Pancreas (tissue), 10 donors: ENCODE measurements at places on chromosomes 11 and 22. TPM values are rescaled to one million over a fixed set of nuclear protein-coding genes. Genes with fewer than 3 reads are reported as not detected.

The UPB1 gene
- 0.17 TPM for total RNA-seq

The NOX4 gene
- 0.32 TPM for total RNA-seq

The KRTAP5-7 gene
- not detected for total RNA-seq

The OR8G5 gene
- not detected for total RNA-seq

The TSGA10IP gene
- total RNA-seq, result not detected

The OR8H1 gene
- total RNA-seq, result not detected

The PRR5 gene
- 9.0 TPM for total RNA-seq

The ASPHD2 gene
- 0.67 TPM for total RNA-seq

The IGSF22 gene
- 0.46 TPM for total RNA-seq

The NXPE2 gene
- total RNA-seq, result not detected

The CARD10 gene
- 10.0 TPM for total RNA-seq

The OR2AG2 gene
- 0.14 TPM for total RNA-seq

The USH1C gene
- 7.4 TPM for total RNA-seq

GRCh38 chr22:44941207-44941606, 68.6 kb downstream of the PHF21B start:
- no peak for DNase-seq

GRCh38 chr22:38984224-38984623, 2.1 kb downstream of the APOBEC3B start:
- no peak for DNase-seq

DNA sequence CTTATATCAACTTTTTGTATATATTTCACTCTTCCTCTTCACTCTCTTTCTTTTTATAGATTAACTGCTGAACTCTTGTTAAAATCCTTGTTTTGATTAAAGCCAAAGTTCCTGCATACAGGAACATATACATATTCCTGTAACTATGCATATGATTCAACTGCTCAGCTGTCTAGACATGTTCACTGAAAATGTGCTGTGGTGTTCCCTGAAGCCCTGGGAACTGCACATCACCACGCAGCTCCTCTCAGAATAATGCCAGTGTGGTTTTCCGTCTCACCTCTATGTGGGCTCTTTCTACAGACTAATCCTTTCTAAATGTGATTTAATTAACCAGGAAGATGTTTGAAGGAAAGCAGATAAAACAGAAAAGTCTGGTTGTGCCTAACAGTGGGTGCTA, 25.6 kb upstream of the MMP12 start:
- DNase-seq, result no peak

GRCh38 chr11:66107600-66108510, 37.8 kb downstream of the PACS1 start:
- DNase-seq, result no peak

DNA sequence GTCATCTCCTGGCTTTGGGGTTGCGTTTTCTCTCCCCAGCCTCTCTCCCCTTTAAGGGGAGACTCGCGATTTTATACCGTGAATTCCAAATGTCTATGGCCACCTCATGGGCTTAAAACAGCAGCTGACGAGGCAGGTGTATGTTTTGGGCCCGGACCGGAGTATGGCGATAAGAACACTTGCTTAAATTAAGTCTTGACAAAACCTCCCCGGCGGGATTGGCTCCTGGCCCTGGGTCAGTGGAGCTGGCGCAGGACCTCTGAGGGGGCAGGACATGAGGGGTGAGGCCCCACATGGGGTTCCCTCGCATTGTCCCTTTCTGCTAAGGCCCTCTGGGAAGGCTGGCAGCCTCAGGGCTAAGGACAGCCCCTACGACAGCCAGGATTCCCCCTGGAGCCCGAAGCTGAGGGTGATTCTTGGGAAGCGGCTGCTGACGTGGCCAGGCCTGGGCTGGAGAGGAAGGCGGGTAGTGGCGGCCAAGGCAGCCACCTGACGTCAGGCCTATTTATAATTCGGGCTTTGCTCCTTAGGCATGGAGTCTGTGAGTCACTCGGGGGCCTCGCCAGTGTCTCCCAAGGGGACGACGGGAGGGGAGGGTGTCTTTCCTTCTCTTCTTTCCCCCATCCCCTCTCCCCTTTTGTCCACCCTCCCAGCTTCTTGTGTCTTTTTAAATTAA, 12.7 kb downstream of the MYO18B start:
- DNase-seq, result no peak

- no peak for DNase-seq
Observed at GRCh38 chr11:69539416-69540117, 58.1 kb downstream of the LINC01488 start.

DNA sequence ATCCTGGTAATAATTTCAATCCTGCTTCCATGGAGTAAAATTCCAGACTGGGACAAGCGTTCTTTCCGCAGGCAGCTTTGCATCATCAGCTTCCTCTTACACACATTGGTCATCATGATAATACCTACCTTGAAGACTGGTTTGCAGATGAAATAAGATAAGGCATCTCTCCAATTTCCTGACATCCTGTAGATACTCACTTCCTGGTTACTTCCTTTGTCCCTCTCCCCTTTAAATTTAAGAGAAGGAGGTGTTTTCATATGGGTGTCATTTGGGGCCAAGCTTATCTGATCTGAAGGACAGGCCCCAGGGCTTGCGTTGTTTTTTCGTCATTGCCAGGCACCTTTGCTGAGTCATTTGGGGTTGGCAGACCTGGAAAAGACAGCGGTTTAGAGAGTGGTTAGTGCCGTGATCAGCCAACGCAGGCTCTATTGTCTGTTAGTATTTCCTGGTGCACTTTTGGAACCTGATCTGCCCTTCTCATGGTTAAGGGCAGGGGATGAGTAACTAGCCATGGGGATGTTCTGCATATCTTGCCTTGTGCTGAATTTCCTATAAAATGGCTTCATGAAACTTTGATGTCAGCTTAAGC, 24.1 kb downstream of the GRAMD1B start:
- DNase-seq, result no peak

DNA sequence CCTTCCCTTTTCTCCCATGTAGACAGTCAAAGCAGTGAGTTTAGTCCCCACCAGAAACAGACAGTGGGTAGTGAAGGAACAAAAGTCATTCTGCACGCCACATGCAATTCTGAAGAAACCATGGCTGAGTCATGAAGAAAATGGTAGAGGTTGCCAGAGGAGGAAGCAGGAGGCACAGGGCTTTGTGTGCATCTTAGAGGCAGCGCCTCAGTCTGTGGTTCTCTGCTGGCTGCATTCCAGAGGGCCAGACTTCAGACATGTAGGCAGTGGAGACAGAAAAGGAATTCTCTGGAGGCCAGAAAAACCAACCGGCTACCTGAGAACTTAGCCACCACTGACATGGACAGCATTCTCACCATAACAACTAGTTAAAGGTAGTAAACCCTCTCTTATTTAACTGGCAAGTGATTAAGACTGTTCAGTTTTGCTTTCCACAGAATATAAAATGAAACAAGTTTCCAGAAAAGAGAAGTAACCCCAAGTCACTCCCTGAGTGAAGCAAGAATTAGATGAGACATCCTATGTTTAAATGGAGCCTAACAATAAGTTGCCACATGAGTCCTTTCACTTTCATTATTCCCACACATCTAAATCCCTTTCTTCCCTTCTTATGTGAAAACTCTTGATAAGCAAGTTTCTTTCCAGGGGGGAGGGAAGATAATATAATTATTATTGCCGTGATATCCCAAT, 556.1 kb downstream of the SOX6 start:
- DNase-seq, result peak; percentile 42

- DNase-seq, result no peak
Observed at GRCh38 chr11:90220391-90220790, 2.5 kb downstream of the CHORDC1 start.

- no peak for DNase-seq
Observed at GRCh38 chr22:35593071-35593890, 23.8 kb downstream of the MB start.

GRCh38 chr11:897253-898142, 13.1 kb downstream of the CHID1 start:
- no peak for DNase-seq

DNA sequence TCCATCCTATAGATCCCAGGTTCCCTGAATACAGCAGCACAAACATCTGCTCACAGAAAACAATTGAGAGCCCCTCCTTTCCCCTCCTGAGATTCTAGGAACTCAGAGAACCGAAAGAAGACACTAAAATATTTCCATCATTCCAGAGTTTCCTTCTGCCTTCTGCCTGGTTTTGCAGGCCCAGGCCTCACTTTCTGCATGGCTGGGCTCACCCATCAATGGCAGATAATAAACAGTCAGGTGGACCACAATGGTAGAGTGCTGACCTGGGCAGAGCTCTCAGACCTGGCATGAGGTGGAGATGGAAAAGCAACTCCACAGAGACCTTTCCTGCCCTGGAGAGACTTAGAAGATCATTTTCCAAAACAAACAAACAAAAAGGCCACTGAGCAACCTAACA, 389.1 kb downstream of the NXPE2 start:
- DNase-seq, result no peak
